MCF 10A (cell line): ENCODE measurements at places on chromosomes 12 and 14. TPM values are rescaled to one million over a fixed set of nuclear protein-coding genes. Genes with fewer than 3 reads are reported as not detected.

GRCh38 chr12:127334912-127335644 is 931.9 kb upstream of the TMEM132C start:
- H3K27me3 ChIP-seq: no peaks in the 10 kb centered on the region
- H3K4me3 ChIP-seq: no peak overlapping the region
- no peaks in the 10 kb centered on the region for H3K36me3 ChIP-seq
- no peak for DNase-seq
- no peak overlapping the region for H3K27ac ChIP-seq
- H3K4me1 ChIP-seq: peaks cover 5% of the 10 kb centered on the region

- H3K27me3 ChIP-seq: peaks cover 44% of the 10 kb centered on the region
- H3K4me1 ChIP-seq: no peaks in the 10 kb centered on the region
- DNase-seq: no peak
- no peaks in the 10 kb centered on the region for H3K36me3 ChIP-seq
These were observed 407.5 kb downstream of the MED13L start for GRCh38 chr12:115870021-115870420.

GRCh38 chr14:54610051-54610977 is 43.4 kb downstream of the SAMD4A start:
- no peak overlapping the region for H3K27ac ChIP-seq
- H3K36me3 ChIP-seq: no peaks in the 10 kb centered on the region
- H3K4me3 ChIP-seq: no peak overlapping the region
- no peak for DNase-seq
- H3K27me3 ChIP-seq: no peaks in the 10 kb centered on the region

SRRM4 gene
- total RNA-seq: not detected in 2 replicates
